ENCODE measurements at places on chromosomes 7 and 10.

DNA sequence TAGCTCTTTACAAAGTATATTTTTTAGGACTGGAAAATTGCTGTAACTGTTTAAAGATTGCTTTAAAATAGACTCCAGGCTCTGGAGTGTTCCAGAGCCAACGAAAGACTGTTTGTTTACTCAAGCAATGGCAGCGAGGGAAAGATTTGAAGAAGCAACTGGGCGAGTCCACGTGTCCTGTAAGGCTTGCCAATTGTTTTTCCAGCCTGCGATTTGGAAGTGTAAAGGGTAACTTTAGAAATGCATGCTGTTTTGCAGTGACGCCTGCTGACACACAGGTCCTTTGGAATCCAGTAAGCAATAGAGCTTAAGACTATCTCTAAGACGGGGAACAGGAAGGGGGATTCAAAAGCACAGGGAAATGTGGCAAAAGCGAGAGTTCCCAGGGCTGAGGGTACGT, 55.8 kb downstream of the TACC2 start:
- DNase-seq, result no peak

GRCh38 chr7:27178366-27178765, 4.2 kb upstream of the HOXA10 start:
- no peak for DNase-seq

GRCh38 chr7:26609532-26609931, 254.9 kb downstream of the SKAP2 start:
- DNase-seq, result no peak

DNA sequence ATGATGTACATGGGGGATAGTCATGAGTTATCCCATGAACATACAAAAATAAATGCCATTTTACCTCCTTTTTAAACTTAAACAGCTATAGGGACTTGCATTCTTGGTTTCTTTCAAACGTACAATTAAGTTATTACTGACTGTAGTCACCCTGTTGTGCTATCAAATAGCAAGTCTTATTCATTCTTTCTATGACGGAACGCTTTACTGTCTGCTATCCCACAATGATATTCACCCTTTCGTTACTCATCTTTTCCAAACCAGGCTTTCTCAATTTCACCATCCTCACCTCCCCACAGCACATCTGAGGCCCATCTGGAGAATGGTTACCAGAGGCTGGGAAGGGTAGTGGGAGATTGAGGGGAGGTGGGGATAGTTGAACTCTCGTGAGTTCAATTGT, 218.8 kb downstream of the PHF14 start:
- DNase-seq, result no peak

GRCh38 chr7:65308300-65308678, 65.4 kb upstream of the ZNF92 start:
- no peak for DNase-seq

- no peak for DNase-seq
These were observed 58.8 kb downstream of the LANCL2 start for GRCh38 chr7:55423891-55424290.

Measured in stimulated activated CD8-positive, alpha-beta memory T cell treated with anti-CD3 and anti-CD28 coated beads, Interleukin-15, amount 100 ng/mL, for 48 hours (primary cell).